Caco-2 (cell line): ENCODE measurements at places on chromosomes 12 and 14.

- no peak for DNase-seq
These were observed 28.4 kb downstream of the STK38L start for GRCh38 chr12:27272373-27273028.

DNA sequence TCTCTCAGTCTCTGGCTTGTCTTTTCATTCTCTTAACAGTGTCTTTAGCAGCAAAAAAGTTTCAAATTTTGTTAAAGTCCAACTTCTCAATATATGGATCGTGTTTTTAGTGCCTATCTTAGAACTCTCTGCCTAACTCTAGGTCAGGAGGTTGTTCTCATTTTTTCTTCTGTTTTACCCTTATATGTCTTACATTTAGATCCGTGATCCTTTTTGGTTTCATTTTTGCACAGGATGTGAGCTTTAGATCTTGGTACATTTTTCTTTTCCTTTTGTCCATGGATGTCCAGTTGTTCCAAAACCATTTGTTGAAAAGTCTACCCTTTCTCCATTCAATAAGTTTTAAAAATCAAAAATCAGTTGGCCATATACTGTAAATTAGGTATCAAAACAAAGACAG is 6.8 kb downstream of the VRK1 start:
- no peak for DNase-seq

DNA sequence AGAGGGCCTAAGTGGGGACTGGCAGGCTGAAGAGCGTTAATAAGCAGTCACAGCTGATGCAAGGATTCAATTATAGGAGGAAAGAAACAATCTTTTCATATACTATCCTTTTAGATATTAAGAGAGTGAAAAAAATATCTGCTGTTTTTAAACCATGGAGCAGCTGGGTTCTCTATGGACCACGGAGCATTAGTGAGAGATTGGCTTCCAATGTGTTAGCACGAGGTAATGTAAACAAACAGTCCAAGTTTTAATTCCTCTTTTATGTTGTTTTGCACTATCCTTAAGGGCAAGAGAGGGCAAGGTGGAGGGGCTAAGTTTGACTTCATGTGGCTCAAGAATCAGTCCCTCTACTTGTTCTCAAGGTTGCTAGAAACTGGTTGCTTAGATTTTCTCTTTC is 30.9 kb downstream of the CDKN1B start:
- no peak for DNase-seq

- no peak for DNase-seq
These were observed 6.0 kb downstream of the ORAI1 start for GRCh38 chr12:121632069-121632970.

- DNase-seq, result no peak
These were observed 63.9 kb downstream of the TGFB3 start for GRCh38 chr14:75917946-75918335.

DNA sequence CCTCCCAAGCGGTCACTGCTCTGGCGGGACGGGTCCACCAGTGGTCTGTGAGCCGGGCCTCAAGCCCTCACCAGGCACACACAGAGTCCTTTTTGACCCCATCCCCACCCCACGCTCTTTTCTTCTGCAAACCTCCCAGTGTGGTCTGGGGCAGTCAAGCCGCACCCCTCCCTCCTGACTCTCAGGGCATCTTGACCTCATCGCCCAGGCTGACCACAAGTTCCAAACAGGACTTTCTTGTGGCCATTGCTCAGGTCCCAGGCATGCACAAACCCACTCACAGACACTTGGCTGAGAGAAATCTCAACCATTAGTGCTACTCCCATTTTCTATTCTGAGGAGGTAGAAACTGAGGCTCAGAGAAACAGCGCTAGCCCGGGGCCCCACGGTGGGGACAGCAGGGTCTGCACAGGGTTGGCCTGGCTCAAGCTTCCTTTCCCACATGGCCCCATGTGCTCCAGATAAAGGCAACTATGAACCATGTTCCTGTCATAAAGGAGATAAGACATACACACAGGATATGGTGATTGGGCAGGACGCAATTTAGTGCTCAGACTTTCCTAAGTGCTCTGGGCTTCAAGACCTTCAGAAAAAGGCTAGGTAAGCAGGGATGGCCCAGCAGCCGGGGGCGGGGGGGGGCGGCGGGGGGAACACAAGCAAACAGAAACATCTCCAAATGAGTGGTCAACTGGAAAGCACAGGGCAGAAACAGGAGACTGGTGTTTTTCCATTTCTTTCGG is 69.6 kb downstream of the ITPK1 start:
- no peak for DNase-seq

DNA sequence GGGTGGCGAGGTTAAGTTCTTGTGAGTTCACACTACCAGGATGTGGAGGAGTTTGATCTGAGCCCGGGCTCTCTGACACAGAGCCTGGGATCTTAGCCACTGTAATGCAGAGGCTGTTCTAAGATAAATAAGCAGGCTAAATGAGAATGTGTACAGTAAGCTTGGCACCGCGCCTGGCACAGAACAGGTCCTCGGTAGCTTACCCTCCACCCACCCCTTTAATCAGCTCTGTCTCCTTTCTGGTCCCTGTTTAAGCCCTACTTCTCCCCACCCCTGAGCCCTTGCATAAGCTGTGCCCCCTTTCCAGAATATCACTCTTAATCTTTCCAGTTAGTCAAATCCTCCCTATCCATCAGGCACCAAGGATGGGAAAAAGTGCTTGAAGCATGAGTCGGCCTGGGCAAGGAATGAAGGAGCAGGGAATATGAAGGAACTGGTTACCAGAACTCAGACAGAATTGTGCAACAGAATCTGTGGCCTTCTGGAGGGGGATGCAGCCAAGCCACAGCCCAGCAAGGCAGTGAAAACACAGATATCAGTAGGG is 32.8 kb upstream of the CMKLR1 start:
- DNase-seq, result no peak

DNA sequence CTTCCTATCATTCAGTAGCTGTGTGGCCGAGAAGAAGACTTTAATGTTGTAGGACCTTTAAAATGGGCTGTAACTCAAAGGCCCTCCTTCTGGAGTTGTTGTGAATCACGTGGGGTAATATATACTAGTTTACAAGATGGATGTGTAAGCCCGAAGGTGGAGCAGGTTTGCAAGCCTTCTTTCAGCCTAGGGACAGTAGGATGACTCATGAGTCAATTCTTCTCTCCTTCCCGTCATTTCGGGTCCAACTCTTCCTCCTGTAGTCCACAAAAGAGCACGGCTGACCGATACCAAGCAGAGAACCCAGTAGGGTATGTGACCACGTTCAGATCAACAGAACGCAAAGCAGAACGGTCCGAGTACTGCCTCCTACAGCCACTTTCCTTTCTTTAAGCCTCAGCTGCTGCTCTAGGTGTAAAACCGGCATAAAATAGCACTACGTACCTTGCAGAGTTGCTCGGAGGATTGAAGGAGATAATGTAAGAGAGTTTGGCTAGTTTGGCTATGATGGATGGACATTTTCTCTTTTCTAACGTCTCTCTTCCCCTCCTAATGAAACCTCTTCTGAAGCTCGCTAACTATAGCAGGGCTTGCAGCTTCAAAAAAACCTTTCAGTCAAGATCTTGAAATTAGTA is 1.3 kb upstream of the RASSF3 start:
- peak; percentile 66 for DNase-seq
